ENCODE measurements at places on chromosomes 3 and 15.

DNA sequence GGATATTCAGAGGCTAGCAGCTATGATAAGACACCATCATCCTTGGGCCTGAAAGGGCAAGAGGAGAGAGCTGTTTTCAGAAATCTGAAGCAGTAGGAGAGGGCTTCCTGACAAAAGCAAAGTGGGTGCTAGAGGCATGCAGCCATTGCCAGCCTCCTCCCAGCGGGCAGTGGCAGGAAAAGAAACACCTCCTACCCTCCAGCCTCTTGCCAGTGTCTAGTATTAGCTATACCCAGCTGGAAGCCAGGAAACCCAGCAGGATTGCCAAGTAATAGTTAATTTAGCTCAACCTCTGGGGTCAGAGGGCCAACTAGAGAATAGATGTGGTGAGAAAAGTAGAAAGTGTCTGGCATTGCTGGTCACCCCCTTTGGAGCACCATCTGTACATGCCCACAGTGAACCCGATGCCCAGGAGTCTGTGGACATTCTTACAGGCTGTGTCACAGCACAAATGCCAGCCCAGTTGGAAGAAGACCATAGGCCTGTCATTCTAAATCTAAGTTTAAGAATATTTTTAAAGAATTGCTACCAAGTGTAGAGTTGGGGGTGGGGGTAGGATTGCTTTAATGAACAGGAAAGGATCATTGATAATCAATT is 85.3 kb downstream of the HCN4 start:
- DNase-seq: no peak

GRCh38 chr15:26868029-26868685 is 1.3 kb downstream of the GABRA5 start:
- no peak for DNase-seq

DNA sequence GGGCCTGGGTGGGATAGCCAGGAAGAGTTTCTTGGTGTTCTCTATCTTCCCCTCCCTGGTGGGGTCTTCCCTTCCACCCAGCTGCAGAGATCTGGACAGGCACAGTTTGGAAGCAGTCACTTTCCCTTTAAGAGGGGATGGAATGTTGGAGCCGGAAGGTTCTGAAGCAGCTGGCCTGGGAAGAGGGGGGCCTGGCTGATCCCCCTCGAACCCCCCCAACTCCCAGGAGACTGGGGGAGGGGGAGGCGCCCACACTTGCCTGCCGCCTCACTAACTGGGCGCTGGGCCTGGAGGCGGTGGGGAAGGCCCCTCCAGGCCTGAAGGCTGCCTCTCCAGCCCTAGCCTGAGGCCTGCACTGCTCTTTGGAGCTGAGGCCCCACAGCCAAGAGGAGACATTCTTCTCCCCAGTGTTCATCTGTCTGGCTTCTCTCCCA is 1.4 kb downstream of the DVL3 start:
- no peak for DNase-seq

DNA sequence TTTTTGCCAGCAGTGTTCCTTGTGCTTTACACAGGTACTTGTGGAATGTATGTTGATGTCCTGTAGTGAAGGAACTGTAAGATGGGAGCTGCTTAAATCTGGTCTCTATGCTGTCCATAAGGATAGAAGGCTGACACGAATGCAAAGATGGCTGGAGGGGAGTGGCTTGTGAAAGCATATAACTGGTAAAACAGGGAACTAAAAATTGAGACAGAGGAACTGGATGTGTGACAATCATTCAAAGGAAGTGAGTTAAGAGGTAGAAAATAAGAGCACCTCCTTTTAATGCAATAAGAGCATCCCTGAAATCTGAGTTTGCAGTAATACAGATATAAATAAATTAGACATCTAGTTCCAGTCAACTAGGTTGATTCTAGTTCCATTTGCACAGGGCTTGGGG is 35.2 kb downstream of the RNF13 start:
- no peak for DNase-seq

GRCh38 chr15:92674347-92674746 is 18.8 kb upstream of the FAM174B start:
- no peak for DNase-seq

- no peak for DNase-seq
These were observed 18.4 kb upstream of the NR1I2 start for GRCh38 chr3:119763466-119763865.

GRCh38 chr3:79247725-79248043 is 520.1 kb downstream of the ROBO1 start:
- DNase-seq: no peak

GRCh38 chr3:38112378-38112761 is 24.6 kb downstream of the ACAA1 start:
- no peak for DNase-seq

DNA sequence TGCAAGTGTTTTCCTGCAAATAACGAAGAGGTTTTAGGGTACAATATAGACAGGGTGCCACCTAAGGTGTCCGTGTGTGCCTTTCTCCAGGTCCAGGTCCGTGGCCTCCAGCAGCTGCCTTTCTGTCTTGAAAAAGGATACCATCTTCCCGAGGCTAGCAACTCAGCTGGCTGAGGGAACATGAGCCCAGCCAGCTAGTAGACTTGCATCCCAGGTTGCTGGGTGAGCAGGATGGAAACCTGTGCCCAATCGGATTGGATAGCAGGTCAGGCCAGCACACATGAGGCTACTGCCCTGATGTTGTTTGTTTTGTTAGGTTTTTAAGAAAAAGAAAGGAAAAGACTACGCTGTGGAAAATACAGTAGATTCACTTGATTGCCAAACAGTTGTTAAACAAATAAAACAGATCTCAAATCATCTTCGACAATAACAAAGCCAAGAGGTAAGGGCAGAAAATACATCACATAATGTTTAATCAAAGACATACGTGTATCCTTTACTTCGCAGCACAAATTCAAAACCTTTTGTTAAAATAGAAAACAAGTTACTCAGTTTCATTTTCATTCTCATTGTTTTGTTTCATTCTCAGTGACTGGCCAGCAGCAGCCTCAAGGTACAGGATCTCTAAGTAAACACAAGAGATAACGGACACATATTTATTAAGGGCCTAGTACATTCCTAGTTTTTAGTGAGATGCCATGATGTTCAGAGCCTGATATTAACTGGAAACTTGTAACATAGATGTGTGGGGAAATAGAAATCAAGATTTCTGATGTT is 661.2 kb upstream of the NR2F2 start:
- no peak for DNase-seq

- no peak for DNase-seq
These were observed 24.1 kb downstream of the ARPP21 start for GRCh38 chr3:35663471-35663870.

GRCh38 chr15:43648649-43649429 is at the start of gene CATSPER2:
CATSPER2 (minus strand) TSS chr15:43648844; CDS start chr15:43648061, 783 bp downstream.
- no peak for DNase-seq

DNA sequence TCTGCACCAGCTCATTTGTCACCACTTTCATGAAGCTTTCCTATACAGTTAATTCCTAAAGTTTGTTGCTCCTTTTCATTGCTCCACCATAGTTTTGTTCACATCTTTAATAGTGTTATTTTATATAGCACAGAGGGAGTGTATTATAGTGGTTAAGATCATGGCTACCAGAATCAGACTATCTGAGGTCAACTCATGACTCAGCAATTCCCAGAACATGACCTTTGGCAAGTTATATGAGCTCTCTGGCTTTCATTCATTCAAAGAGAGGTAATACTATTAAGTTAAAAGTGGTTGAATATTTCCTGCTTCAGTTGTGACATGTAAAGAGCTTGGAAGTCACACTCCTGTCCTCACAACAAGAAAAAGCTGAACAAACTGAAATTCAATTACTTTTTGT is 1073.5 kb downstream of the NAALADL2 start:
- DNase-seq: no peak

DNA sequence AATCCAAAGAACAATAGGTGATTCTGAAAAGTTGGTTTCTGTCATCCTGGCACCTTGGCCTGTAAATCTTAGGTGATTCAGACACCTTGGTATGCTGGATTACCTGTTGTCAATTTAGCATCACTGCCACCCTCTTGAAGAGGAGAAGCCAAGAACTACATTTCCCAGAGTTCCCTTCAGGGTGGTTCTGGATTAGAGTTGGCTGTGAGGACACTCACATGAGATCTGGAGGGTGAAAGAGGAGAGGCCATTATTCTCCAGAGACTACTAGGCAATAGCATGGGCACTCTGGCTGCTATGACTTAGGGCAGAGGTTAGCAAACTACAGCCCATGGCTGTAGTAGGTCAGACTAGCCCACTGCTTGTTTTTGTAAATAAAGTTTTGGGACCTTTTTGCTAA is 41.7 kb upstream of the CORO2B start:
- no peak for DNase-seq
